ENCODE measurements at places on chromosomes 11 and 22.

DNA sequence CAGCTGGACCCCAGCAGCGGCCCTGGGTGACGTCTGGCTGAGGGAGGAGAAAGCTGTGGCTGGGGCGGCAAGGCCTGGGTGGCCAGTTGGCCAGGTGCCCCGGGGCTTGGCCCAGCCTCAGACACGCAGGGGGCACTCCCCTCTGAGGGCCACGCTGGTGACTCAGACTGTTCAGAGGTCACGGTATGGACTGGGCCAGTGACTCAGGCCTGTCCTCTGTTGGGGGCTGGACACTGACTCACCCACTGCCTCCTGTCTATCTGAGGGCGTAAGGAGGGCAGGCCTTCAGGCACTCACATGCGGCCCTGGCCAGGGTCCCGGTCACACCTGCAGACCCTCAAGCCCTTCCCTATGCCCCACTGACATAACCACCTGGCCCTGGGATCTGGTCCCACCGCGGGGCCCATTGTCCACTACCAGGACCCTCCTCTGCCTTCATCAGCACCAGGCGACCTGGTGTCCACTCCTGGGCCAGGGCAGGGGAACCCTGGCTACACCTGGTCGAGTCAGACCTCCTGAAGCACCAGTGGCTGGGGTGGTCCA, 3.7 kb upstream of the MUC5AC start:
- H3K4me1 ChIP-seq = peaks cover 56% of the 10 kb centered on the region
- no peaks in the 10 kb centered on the region for H3K27me3 ChIP-seq
- H3K27ac ChIP-seq = peak overlapping the region; percentile 98
- DNase-seq = peak; percentile 90

- no peaks in the 10 kb centered on the region for H3K27me3 ChIP-seq
- H3K4me3 ChIP-seq = no peak overlapping the region
- no peaks in the 10 kb centered on the region for H3K4me1 ChIP-seq
- DNase-seq = no peak
- H3K27ac ChIP-seq = no peak overlapping the region
Measured at GRCh38 chr11:126146454-126147192, 64.8 kb downstream of the RPUSD4 start.

GRCh38 chr11:120086651-120087050, 51.3 kb downstream of the TRIM29 start:
- no peak overlapping the region for H3K27ac ChIP-seq
- H3K27me3 ChIP-seq = no peaks in the 10 kb centered on the region
- H3K4me1 ChIP-seq = no peaks in the 10 kb centered on the region

DNA sequence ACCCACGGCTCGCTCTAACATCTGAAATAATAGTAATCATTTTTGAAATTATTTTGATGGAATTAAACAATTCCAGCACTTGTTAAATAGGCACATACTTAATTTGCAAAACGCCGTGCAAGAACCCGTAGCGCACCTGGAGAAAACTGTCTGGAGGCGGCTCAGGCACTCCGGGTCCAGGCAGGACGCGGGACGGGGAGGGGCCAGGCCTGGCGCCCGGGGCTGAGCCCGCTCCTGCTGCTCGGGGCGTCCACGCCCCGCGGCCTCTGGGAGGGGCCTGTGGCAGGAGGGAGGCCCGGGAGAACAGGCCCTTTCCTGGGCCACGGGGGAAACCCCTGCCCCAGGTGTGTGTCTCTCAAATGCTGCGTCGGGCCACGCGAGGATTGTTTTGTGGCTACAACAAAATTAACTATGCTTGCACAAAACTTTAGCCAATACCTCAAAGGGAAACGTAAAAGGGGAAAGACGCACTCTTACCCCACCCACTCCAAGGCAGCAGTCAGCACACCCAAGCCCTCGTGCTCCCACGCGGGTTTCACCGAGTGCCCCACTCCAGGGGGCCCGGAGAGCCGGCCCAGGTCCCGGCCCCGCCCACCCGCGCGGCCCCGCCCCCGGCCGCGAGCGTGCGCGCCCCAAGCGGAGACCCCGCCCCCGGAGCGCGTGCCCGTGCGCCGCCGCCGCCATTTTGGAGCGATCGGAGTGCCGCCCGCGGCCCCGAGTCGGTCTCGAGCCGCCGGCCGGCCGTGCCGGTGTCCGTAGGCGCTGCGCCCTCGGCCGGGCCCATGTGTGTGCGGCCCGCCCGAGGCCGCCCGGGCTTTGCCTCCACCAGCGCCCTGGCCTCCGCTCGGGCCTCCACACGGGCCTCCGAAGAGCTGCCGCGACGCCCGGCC, at the start of gene PPP6R2:
Gene PPP6R2, plus strand, starts transcription at position 677 of the 890 bp plus-strand sequence. CDS start 50,582 bp downstream, outside the sequence.
- H3K36me3 ChIP-seq = peaks cover 6% of the 10 kb centered on the region
- peak within 1 kb of the TSS; percentile 70 for H3K27ac ChIP-seq
- peak within 1 kb of the TSS; percentile 100 for H3K4me3 ChIP-seq
- DNase-seq = peak; percentile 75
- H3K27me3 ChIP-seq = no peaks in the 10 kb centered on the region
